ENCODE measurements at places on chromosomes 4 and X.
A peak's percentile ranks its signal among the peaks of the same experiment; 100 is the strongest.

DNA sequence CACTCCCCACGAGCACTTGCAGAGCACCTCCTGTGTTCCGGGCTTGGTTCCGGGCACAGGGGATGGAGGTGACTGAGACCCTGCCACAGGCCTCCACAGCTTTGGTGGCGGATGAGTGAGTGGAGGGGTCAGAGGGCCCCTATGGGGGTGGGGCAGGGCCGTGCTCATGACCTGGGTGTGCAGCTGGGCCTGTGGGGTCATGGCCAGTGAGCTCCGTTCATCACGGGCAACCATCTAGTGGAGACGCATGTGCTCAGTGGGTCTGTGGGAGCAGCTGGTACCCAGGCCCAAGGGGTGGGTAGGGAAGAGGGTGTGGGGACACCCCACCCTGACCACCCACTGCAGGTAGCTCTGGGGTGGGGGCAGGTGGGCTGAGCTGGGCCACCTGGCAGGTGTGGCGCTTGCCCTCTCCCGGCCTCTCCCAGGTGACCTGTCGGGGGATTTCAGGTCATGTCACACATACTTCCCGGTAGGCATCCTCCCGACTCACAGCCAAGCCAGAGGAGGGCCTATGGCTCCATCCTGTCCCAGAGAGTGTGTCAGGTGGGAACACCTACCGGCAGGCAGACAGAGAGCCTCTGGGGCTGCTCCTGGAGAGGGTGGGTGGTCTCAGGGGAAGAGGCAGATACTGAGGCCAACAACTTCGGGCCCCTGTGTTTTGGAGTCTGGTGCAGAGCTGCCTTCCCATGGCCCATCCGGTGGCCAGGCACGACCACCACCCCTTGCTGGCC, 3.6 kb downstream of the PSAPL1 start:
- DNase-seq = no peak

GRCh38 chr4:85084371-85085094, 118.0 kb upstream of the WDFY3 start:
- DNase-seq = no peak

DNA sequence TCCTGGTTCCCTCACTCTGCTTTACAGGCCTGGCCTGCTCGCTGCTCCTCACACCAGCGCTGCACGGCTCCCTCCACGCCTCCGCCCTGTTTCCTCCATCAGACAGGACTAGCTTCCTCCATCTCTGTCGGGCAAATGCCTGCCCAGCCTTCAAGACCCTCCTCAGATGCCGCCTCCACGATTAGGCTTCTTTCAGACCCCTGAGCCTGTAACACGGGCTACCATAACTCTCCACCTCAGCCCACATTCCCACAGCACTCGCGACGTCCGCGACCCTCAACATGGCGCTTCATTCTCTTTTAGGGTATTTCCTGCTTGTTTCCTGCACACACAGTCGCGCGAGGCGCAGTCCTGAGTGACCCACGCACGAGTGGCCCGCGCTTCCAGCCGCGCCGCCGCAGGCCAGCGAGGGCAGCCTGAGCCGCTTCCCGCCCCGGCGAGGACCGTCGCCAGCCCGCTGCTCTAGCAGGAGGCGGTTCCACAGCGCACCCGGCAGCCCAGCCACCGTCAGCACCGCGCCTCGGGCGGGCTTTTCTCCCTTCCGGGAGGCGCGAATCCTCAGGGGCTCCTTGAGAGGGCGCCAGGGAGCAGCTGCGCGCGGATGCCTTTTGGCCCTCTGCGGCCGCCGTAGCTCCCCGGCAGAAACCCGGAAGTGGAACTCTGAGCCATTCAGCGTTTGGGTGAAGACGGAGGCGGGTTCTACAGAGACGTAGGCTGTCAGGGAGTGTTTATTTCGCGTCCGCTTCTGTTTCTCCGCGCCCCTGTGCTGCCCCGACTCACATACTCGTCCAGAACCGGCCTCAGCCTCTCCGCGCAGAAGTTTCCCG, at the start of gene FRG1:
FRG1 (plus strand) TSS at position 695 of the 827 bp plus-strand sequence. CDS start 138 bp downstream, outside the sequence.
- peak; percentile 96 for DNase-seq

DNA sequence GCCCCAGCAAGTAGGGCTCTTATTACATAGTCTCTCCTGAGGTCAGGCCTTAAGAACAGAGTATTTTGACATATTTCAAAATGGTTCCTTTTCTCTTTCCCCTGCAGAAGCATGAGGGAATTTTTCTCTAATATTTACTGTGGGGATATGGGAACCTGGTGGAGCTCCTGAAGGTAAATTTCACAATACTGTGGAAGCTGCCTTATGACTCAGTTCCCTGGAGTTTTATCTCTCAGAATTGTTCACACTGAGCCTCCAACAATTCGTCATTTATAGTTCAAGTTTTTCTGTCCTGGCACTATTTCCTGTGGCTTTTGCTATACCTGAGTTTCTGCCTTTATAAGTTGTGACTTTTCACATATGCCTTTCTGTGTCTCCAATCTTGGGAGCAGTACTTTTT, 607.2 kb upstream of the NDST4 start:
- DNase-seq = no peak

DNA sequence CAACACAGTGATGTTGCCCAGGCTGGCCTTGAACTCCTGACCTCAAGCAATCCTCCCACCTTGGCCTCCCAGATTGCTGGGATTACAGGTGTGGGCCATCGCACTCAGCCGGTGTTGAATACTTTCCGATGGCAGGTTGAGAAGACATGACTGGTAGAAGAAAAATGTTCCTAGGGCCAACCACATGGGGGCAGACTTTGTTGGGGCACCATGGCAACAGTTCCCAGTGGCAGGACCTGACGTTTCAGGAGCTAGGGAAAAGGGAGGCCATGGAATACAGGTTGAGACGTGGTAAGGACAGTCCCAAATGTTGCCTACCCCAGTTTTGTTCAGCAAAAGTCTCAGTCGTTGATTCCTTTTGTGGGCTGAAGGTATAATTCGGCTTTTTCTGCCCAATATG, 134.6 kb downstream of the ASMT start:
- DNase-seq = no peak

GRCh38 chr4:22877486-22878052, 184.8 kb downstream of the GBA3 start:
- no peak for DNase-seq

Data from activated CD4-positive, alpha-beta T cell treated with anti-CD3 and anti-CD28 coated beads, Interleukin-2, amount 50 U/mL, for 48 hours (primary cell).